Stimulated activated CD8-positive, alpha-beta memory T cell treated with anti-CD3 and anti-CD28 coated beads, Interleukin-4, amount 100 ng/mL, for 4 hours (primary cell): ENCODE measurements at places on chromosomes 5 and 9.

DNA sequence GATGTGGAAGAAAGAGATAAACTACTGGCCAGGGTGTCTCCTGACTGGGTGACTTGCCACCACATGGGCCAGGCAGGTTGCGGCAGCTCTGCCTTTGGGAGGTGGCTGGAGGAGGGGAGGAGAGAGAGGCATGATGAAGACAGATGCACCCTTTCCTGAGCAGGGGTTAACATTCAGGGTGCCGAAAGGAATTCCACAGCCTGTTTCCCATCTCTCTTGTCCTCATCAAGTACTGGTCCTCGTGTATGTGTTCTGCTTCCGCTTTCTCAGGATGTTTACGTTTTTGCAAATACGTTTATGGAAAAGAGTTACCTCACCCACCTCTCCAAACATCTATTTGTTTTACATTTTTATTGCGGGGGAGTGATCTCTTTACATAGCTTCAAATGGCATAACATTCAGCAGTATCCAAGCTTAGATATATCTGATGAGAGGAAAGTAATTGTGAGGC lies 73.4 kb downstream of the C9orf85 start:
- no peak for DNase-seq

GRCh38 chr5:150521522-150521817 lies 13.5 kb downstream of the NDST1 start:
- DNase-seq, result no peak

DNA sequence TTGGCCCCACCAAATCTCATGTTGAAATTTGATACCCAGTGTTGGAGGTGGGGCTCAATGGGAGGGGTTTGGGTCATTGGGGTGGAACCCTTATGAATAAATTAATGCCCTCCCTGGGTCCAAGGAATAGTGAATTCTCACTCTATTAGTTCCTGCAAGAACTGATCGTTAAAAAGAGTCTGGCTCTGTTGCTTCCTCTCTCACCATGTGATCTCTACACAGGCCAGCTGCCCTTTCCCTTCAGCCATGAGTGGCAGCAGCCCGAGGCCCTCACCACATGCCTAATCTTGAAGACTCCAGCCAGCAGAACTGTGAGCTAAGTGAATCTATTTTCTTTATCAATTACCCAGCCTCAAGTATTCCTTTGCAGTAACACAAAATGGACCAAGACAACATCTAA lies 106.0 kb downstream of the CAAP1 start:
- DNase-seq, result no peak

DNA sequence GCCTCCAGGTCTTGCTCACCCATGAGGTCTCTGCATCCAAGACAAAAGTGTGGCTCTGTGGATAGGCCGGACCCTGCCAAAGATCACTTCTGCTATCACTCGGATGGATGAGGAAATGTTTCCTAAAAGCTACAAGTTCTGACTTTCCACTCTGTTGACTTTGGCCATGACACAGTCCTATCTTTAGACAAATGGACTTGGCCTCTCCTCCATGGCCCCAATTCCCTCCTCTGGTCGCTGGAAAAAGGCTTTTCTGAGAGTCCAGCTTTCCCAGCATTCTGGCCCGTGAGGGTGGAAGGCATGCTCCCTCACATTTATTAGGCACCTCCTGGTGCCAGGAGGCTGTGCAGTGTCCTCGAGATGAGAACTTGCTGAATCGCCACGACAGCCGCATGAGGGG lies 83.1 kb downstream of the COL27A1 start:
- DNase-seq, result no peak

- no peak for DNase-seq
These were observed 6.1 kb downstream of the IL4 start for GRCh38 chr5:132679717-132680380.

DNA sequence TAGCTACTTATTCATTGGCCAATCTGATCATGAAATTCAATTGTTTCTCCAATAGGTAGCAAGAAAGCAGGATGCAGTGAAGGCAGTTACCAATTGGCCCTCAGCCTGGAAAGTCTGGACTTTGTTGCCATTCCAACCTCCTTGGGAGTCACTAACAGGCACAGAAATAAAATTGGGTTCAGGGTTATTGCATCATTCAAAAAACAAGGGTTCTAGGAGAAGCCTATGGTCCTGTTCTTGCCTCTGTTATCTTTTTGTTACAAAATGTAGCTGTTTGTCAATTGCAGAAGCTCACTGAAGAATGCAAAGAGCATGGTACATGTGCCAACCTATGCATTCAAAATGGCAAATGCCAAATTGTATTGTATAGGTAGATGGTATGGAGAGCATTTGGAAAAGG lies 51.0 kb upstream of the CCNG1 start:
- DNase-seq, result no peak
